ENCODE measurements at places on chromosomes 12 and 14.

DNA sequence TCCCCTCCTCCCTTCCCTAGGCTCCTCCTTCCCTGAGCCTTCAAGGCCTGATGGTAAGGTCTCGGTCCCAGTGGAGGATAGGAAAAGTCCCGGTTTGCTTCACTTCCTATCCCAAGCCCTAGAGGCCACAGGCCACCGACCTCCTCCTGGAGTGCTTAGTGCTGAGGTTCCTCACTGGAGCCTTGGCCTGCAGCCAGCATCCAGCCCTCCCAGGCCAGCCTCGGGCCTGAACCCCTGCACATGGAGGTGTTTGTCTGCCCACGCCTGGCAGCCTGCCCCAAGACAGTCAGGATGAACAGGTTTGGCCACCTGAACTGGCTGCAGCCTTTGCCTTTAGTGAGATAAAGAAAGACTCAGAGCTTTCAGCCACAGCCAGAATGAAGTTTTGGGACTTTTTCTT is 15.8 kb upstream of the KRT7 start:
- H3K27ac ChIP-seq = peak overlapping the region; percentile 62
- H3K4me1 ChIP-seq = peaks cover 20% of the 10 kb centered on the region
- H3K36me3 ChIP-seq = no peaks in the 10 kb centered on the region
- no peaks in the 10 kb centered on the region for H3K27me3 ChIP-seq

DNA sequence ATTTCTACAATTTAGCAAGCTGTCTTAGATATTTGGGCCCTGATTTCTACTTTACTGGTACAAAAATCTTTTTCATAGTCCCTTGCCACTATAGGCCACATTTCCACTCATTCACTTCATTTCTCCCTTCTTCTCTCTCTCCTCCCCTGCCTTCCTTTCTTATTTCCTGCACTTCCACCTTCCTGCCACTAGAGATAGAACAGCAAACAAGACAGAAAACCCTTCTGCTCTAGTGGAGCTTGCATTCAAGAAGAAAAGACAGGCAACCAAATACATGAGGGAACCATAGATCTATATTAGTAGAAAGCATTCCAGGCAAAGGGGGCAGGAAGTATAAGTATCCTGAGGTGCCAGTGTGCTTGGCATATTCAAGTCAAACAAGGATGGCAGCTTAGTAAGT is 623.5 kb downstream of the FLRT2 start:
- no peaks in the 10 kb centered on the region for H3K27me3 ChIP-seq
- no peak overlapping the region for H3K27ac ChIP-seq
- H3K4me1 ChIP-seq = no peaks in the 10 kb centered on the region
- H3K4me3 ChIP-seq = no peak overlapping the region
- H3K36me3 ChIP-seq = no peaks in the 10 kb centered on the region

GRCh38 chr14:68968051-68968450 is 11.1 kb downstream of the ACTN1 start:
- no peaks in the 10 kb centered on the region for H3K36me3 ChIP-seq
- H3K4me1 ChIP-seq = peaks cover 64% of the 10 kb centered on the region
- H3K27me3 ChIP-seq = no peaks in the 10 kb centered on the region
- H3K27ac ChIP-seq = no peak overlapping the region
- no peak overlapping the region for H3K4me3 ChIP-seq
- DNase-seq = no peak

DNA sequence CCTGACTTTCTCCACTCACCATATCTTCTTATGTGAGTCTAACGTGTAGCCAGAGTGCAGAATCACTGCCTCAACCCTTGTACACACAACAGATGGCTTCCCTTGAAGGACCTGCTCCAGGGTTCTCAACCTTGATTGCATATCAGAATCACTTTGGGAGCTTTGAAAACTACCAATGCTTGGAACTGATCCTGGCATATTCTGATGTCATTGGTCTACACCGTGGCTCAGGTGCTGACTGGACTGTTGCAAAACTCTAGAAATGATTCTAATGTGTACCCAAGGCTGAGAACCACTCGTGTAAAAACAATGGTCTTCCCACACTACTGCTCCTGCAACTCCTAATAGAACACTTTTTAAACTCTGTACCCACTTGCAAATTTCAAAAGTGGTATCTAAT is 18.5 kb downstream of the TMEM132D start:
- H3K36me3 ChIP-seq = no peaks in the 10 kb centered on the region
- H3K4me1 ChIP-seq = no peaks in the 10 kb centered on the region
- no peak overlapping the region for H3K27ac ChIP-seq
- H3K27me3 ChIP-seq = no peaks in the 10 kb centered on the region
- no peak overlapping the region for H3K4me3 ChIP-seq

DNA sequence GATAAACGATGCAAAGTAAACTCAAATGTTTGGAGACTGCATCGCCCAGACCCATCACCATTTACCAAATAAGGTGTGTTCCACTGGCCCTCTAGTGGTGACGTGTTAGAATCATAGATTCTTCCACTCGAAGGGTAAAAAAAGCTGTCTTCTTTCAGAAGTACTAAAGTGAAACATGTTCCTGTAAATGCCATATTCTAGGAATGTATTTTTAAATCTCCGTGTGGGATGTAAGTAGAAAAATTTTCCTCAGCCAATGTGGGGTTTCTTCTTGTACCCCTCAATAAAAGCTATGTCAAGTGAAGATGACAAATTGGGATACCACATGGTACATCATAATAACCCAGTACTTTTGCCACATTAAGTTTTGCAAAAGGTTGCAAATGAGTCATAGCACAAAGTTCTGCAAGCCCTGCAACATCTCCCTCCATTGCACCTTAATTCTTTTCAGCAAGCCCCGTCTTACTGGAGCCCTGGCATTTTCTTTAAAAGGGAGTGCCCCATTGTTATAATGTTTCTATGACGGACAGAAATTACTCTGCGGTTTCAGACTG is 100.8 kb downstream of the CCER1 start:
- no peak overlapping the region for H3K27ac ChIP-seq
- H3K36me3 ChIP-seq = no peaks in the 10 kb centered on the region
- H3K4me1 ChIP-seq = no peaks in the 10 kb centered on the region
- DNase-seq = no peak
- H3K27me3 ChIP-seq = no peaks in the 10 kb centered on the region

DNA sequence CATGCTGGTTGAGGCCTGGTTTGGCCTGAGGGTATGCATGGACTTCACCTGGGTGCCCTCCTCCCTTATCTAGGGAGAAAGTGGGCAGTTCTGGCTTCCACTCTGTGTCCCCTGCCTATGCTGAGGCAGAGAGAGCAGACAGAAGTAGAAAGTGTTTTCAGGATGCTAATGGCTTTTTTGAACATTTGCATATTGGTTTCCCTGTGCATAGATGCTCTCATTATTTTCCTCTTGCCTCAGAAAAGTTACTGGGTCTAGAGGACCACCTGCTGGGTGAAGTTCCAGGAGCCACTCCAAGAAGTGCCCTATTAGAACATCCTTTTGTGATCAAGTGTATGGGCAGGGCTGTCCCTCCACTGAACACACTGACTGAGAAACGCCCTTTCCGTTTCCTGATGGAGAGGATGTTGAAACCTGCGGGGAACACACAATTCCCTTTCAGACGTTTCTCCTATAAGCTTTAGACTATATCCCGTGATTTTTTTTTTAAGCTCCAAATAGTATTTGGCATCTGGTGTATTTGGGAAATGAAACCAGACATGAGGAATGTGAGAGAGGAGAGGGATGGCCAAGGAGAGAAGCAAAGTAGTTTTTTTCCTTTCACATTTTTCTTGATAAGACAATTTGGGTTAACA is 66.6 kb downstream of the DAAM1 start:
- peak; percentile 52 for DNase-seq
- H3K4me3 ChIP-seq = no peak overlapping the region
- peaks cover 38% of the 10 kb centered on the region for H3K4me1 ChIP-seq

- H3K4me1 ChIP-seq = no peaks in the 10 kb centered on the region
- DNase-seq = no peak
- H3K4me3 ChIP-seq = no peak overlapping the region
- no peak overlapping the region for H3K27ac ChIP-seq
- no peaks in the 10 kb centered on the region for H3K27me3 ChIP-seq
These were observed 22.5 kb upstream of the CDKN3 start for GRCh38 chr14:54374117-54374884.
